Activated naive CD4-positive, alpha-beta T cell (primary cell): ENCODE measurements at places on chromosomes 6 and 20.

DNA sequence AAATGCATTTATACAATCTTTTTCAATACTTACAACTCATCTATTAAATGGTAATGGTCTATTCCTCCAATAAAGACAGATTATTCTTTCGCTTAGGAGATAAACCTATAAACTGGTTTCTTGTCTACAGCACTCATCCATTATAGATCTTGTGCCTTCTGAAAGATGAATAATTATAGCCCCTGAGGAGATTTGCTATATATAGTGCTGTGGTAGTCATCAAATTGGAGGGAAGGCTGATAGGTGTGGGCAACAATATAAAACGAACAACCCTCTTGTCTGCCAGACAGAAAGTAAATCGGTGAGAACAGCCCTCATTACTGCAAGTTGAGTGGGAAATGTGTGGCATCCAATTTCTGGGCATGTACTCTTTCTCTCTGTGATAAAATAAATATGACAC, 292.5 kb upstream of the CNR1 start:
- no peak for DNase-seq

GRCh38 chr20:2631228-2631627, 21.2 kb upstream of the NOP56 start:
- DNase-seq: no peak

DNA sequence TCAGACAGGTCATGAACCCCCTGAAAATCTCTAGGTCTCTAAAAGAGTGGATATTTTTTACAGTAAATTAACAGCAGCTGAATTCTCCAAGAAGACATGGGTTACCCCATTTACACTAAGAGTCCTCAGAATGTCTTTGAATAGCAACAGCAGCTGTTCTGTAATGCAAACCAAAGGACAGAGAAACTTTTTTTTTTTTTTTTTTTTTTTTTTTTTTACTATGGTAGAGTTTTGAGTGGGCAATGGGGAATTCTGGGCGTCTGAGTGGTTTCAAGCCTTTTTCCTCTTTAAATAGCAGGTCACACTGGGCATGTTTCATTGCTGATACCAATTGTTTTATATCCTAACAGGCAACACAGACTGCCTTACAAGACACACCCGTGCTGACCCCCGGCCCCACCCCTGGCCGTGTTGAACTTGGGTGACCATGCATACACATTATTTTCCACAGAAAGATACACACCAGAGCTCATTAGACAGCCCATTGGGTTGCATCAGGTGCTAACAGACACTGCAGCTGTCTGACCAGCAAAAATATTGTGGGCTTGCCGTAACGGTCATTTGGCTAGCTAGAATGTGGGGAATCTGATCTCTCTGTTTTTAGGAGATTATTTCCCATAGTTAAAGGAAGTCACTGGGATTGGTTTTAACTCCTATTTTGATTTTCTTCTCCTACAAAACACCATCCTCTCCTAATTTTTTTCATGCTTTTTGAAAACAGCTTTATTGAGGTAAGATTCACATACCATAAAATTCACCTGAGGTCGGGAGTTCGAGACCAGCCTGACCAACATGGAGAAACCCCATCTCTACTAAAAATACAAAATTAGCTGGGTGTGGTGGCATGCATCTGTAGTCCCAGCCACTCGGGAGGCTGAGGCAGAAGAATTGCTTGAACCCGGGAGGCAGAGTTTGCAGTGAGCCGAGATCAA, 26.7 kb upstream of the IRF4 start:
- DNase-seq: no peak

- no peak for DNase-seq
These were observed 22.9 kb downstream of the FAM110A start for GRCh38 chr20:856361-856775.

- DNase-seq: no peak
These were observed 13.2 kb downstream of the SYNGAP1 start for GRCh38 chr6:33433001-33433543.

DNA sequence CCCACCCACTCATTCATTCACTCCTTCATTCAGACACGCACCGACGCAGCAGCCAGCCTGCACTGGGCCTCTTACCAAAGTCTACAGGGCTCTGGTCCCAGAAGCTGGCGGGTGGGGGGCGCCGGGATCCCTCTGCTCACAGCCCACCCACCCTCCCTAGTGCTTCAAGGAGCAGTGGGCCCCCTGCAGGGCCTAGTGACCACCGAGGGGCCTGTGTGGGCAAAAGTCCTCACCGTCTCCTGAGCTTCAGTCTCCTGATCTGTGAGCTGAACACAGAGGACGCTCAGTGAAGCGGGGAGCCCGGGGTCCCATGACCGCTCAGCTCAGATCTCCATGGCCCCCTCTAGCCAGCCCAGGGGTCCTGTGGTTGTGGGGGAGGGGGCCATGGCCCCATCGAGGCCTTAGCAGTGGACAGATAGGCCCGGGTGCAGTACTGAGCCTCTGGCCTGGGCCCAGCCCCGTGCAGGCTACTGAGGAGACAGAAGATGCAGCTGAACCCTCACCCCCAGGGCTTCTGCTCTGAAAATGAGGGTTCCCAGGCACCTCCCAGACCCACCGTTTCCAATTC, 33.4 kb upstream of the MRGBP start:
- no peak for DNase-seq

- DNase-seq: no peak
These were observed 16.6 kb downstream of the DNAAF9 start for GRCh38 chr20:3390759-3391425.
